ENCODE measurements at places on chromosomes 16 and 17.

DNA sequence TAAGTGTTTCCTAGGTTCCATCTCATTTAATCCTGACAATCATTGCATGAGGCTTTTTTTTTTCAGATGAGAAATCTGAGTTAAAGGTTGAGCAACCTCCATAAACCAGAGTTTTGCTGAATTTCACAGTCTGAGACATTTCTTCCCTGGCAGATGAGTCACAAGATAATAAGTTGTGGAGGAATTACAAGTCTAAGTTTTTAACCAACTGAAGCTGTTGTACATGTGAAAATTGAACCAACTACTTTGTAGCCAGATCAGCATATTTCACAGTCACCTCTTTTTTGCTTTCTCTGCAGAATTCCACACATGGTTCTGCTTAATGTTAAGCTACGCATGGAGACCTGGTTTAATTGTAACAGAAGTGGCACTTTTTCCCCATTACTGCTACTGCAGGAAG, 765.6 kb downstream of the CDH11 start:
- DNase-seq = no peak

GRCh38 chr16:89599451-89599858, 14.0 kb upstream of the DPEP1 start:
- DNase-seq = no peak

DNA sequence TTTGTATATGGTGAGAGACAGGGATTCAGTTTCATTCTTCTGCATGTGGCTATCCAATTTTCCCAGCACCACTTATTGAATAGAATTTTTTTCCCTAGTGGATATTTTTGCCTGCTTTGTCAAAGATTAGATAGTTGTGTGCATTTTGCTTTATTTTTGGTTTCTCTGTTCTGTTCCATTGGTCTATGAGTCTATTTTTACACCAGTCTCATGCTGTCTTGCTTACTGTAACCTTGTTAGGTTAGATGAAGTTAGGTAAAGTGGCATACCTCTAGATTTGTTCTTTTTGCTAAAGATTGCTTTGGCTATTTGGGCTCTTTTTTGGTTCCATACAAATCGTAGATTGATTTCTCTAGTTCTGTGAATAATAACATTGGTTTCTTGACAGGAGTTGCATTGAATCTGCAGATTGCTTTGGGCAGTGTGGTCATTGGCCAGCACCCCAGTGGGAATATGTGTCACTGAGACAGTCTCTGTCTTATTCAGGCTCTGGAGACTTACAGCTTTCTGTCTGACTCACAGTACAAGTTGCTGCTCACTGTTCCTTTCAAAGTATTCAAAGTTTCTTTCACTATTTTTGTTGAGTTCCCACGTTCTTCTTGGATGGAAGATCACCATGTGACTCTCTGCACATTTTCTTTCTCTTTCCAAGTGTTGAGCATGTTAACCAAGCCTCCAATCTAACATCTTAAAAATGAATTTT, 709.1 kb downstream of the CDH11 start:
- no peak for DNase-seq

- DNase-seq = no peak
Measured at GRCh38 chr17:17425591-17425990, 51.2 kb upstream of the MED9 start.

- peak; percentile 64 for DNase-seq
Measured at GRCh38 chr16:88773812-88774291, 11.2 kb downstream of the PIEZO1 start.

DNA sequence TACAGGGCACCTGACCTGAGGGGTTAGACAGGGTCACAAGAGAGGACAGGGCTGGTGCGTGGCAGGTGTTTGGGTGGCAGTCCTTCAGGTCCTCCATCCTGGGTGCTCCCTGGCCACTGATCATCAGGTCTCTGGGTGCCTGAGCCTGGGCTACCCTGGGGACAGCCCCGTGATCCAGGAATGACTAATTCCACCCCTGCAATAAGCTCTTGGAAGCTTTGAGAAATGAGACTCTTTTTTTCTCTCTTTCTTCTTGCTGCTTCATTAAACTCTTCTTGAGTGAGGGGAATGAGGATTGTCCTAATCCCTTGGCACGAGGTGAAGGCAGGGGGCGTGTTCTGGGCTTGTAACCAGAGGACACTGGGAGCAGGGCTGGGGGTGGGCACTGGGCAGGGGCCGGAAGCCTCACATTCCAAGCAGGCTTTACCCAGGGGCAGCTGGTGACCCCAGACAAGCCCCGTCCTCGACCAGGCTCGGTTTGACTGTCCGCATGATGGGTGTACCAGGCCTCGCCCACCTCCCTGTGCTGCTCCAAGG, 21.4 kb upstream of the SPNS2 start:
- no peak for DNase-seq

DNA sequence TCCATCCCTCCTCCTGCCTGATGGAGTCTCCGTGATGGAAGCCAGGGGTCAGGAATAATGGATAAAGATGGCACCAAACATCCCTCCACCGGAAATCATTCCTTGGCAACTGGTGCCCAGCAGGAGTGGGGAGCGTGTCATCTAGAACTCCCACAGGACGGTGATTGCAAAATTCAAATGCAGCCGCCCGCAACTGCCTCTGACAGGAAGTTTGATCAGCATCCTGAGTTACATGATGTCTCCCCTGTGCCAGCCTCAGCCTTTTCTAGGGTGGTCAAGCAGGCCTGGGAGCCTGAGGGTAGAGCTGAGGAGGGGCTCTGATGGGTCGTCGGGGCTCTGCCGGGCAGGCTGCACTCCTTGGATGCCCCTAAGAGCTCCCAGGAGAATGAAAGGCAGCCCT, 52.8 kb downstream of the GSG1L start:
- DNase-seq = no peak

Data from ovary (tissue), 10 donors.